ENCODE measurements at places on chromosomes 12 and 14.

DNA sequence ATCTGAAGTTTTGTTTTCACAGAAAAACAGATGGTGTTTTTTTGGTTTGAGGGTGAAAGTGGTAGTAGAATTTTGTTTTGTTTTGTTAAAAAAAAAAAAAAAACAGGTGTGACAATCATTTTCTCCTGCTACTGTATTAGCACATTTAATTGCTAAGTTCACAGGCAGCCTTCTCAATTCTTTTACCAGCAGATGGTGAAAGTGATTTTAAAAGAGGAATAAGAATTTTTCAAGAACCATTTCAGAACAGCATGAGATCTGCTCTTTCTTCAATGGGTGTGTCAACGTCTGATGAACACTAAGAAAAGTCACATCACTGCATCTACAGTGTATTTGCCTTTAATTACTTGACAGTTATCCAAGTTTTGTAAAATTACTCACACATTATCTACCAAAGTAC, 303.7 kb upstream of the USP15 start:
- no peak overlapping the region for H3K4me3 ChIP-seq
- no peak for DNase-seq
- H3K4me1 ChIP-seq: no peaks in the 10 kb centered on the region
- H3K27ac ChIP-seq: no peak overlapping the region

GRCh38 chr14:103556946-103557758, 5.3 kb downstream of the BAG5 start:
- peak overlapping the region; percentile 26 for H3K27ac ChIP-seq
- H3K4me3 ChIP-seq: no peak overlapping the region
- no peaks in the 10 kb centered on the region for H3K27me3 ChIP-seq
- no peak for DNase-seq

GRCh38 chr12:2877953-2878732, 1.1 kb downstream of the RHNO1 start:
- DNase-seq: no peak
- H3K36me3 ChIP-seq: no peaks in the 10 kb centered on the region
- H3K27me3 ChIP-seq: no peaks in the 10 kb centered on the region
- peaks cover 18% of the 10 kb centered on the region for H3K4me1 ChIP-seq

GRCh38 chr12:34294671-34295365, 272.5 kb downstream of the ALG10 start:
- no peaks in the 10 kb centered on the region for H3K27me3 ChIP-seq
- peak; percentile 10 for DNase-seq
- no peaks in the 10 kb centered on the region for H3K4me1 ChIP-seq
- no peak overlapping the region for H3K27ac ChIP-seq
- no peaks in the 10 kb centered on the region for H3K36me3 ChIP-seq

- H3K4me1 ChIP-seq: peaks cover 13% of the 10 kb centered on the region
- H3K4me3 ChIP-seq: no peak overlapping the region
- no peaks in the 10 kb centered on the region for H3K27me3 ChIP-seq
- DNase-seq: no peak
Measured at GRCh38 chr12:57224973-57225679, 4.4 kb upstream of the SHMT2 start.

Measured in tibial artery (tissue), 4 donors.